Right renal cortex interstitium (tissue), 3 donors: ENCODE measurements at places on chromosomes 3 and 15. TPM values are rescaled to one million over a fixed set of nuclear protein-coding genes. Genes with fewer than 3 reads are reported as not detected.

GRCh38 chr3:81765400-81765799 is 4.0 kb upstream of the GBE1 start:
- no peak for DNase-seq

Gene ROPN1
- polyA plus RNA-seq, result not detected

Gene GOLGA8T
- polyA plus RNA-seq, result 0.75 TPM

DNA sequence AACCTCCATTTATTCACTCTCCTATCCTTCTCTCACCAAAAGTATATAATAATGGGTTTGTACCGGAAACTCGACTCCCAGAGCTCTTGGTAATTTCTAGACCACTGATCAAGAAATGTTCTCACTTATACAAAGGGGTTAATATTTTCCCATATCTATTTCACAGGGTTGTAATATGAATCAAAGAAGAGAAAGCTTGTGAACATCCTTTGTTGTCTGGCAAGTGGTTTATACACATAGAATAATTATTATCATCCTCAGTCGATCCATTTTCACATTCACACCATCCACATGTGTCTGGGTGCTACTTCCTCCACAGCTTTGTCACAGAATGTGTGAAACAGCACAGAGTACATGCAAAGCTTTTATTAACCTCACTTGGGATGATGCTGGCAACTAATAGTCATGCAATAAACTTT is 29.9 kb upstream of the STT3B start:
- no peak for DNase-seq

DNA sequence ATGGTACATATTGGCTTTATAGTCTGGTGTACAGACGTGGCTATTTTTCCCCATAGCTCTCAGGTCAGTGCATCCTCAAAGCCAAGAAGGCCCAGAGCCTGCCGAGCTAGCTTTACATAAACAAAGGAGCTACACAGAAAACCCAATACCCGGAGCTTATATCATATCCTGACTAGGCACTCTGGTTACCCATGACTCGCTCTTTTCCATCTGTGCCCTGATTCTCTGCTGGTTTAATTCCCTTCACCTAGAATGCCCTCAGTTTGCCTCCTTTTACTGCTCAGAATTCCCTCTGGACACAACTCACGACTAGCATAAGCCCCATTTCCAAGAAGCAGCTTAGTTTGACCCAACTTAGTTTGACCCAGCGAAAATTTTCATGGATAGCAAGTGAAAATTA is 110.8 kb downstream of the TIGIT start:
- no peak for DNase-seq

DNA sequence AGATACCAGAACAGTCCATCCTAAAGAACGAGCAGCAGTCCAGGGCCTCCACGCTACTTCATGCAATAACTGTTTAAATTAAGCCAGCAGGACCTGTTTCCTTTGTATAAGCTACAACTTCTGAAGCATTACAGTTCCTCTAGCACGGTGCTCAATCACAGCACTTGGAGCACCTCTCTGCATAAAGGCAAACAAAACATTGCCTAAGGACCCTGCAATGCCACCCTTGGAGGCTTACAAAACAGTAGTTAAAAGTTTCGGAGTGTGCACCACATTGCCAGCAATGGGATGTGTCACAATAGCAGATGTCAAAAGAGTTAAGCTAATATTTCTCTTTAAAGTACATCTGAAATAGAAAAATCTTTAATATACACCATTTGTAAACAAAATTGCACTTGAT is 2.6 kb upstream of the VPS39 start:
- DNase-seq, result no peak

GRCh38 chr3:81620849-81621248 is 140.6 kb downstream of the GBE1 start:
- DNase-seq, result no peak

DNA sequence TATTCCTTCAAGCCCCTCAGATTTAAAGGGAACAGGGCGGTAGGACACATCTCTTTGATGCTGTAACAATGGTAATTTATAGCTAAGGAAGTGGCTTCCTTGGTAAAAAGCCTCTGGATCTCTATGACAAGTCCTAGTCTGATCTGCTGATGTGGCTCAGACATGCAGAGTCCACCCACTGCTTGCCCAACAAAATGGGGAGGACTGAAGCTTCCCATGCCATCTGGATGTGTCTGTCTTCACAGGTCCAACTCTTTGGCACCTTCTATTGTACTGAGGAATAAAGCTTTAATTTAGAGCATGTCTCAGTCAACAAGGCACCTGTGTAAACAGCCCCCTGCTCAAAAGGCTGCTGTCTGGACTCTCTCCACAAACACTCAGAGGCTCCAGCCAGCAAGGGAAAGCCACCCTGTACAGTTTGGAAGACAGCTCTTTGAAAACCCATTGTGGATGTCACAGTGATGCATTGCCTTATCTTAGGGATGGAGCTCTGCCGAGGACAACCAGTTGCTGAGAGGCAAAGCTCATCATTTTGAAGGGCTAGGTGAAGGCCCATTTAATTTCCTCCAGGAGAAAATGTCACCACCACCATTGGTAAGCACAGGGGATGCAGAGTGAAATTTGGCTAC is 348.6 kb upstream of the GRM7 start:
- DNase-seq, result no peak

Gene NAALADL2
- polyA plus RNA-seq, result 18.2 TPM

DNA sequence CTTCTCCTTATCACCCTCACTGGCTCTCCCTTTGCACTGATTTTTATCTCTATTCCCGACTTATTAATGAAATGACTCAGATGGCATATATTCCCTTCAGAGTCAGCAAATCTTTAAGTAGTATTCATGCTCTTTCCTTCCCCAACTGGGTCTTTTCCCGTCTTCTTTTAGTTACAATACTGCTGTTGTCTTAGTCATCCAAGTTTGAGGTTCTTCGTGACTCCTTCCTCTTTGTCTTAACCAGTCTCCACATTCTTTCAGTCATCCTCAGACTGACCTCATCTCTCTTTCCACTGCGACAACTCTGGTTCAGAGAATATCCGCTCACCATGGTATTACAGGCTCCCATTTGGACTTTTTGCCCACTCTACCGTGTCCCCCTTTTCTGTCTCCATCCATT is 12.4 kb downstream of the WDR5B start:
- no peak for DNase-seq

DNA sequence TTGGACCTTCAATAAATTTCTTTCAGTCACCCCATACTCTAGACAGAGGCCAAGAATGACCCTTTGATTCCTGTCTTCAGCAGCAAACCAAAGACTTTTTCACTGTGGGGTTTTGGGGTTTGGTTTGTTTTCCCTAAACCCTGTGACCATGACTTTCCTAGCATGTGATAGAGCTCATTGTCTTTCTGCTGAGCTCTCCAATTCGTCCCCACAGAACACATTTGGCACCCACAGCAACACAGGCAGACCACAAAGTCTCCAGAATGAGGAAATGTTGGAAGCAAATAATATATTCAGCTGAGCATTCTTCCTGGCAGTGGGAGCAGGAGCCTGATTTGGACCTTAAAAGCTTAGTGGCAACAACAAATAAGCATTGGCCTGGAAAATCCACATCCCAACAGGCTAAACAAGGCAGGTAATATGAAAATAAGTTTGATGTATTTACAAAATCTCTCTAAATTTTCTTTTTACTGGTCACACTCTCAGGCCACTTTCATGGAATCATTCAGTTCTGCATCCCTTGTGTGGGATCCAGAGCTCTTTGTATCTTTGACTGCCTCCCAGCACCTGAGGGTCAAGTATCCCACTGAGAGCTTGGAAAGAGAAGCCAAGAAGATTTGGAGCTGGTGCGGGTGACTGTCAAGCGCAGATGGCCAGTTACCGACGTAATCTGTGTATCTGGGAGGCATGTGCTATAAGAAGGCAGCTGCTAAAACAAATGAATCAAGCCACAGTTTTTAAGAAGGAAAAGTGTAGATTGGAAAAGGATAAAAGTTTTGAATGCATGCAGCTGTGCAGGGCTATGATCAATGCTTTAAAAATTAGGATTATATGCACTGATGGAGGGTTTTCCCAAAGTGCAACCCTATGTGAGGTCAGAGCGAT is 36.5 kb upstream of the CPB1 start:
- DNase-seq, result no peak

GRCh38 chr3:155426524-155427230 is 133.2 kb upstream of the STRIT1 start:
- DNase-seq, result no peak

DNA sequence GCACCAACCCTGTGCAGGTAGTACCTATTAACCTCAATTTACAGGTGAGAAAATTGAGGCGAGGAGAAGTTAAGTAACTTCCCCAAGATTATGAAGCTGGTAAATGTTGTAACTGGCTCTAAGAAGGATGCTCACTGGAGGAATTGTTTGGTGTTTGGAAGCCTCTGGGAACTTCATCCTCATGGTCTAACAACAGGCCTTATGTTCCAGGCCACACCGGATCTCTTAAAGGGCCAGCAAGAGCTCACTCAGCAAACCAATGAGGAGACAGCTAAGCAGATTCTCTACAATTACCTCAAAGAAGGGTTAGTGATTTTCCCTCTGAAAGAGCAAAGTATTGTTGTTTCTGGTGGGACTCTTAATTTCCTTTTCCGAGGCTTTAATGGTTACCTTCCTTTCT is 63.9 kb downstream of the CGNL1 start:
- DNase-seq, result no peak
